Stimulated activated CD4-positive, alpha-beta T cell treated with anti-CD3 and anti-CD28 coated beads, Interleukin-4, amount 100 ng/mL, for 4 hours (primary cell): ENCODE measurements at places on chromosomes 12 and 14.

GRCh38 chr14:86989285-86989684, 1003.7 kb downstream of the GALC start:
- no peak for DNase-seq

GRCh38 chr14:51929910-51930682, 59.2 kb upstream of the RTRAF start:
- DNase-seq = no peak

- no peak for DNase-seq
Observed at GRCh38 chr12:28460420-28461130, 270.3 kb downstream of the CCDC91 start.

DNA sequence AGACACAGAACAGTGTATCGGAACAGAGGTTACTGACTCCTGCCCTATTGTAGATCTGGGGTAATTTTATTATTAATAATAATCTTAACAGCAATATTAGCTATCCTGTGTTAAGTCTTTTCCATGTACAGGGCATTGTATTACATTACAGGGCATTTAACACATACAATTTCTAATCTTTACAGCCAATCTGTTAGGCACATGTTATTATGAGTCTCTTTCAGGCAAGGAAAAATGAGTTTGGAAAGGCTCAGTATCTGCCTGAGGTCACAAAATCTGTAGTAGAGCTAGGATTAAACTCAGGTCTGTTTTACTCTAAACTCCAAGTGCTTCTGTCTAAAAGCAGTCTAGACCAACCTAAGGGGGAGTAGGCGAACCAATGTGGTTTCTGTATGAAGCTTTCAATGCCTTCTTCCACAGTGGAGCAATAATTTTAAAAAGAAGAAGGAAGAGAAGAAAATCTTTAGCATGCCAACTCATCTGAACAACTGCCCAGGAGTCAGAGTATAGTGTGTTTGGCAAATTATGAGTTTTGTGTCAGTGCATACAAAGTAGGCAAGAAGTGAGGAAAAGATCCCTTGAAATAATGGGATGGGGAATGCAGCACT, 192.6 kb downstream of the CHST11 start:
- DNase-seq = no peak

DNA sequence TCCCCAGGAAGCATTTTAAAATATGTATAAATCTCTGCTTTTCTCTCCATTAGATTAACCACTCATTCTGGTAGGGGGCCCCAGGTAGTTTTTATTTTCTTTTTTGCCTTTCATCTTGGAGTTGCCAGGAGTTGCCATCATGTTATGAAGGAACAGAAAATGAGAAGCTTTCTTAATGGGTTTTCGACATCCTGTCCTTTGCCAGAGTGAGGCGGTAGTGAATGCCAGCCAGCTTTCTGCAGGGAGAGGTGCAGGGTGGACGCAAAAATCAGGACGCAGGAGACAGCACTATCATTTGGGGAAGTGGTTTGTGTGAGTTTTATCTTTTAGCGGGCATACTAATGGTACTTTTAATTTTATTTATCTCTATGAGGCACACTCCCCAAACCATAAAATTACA, 1.7 kb downstream of the RASSF8 start:
- DNase-seq = no peak

DNA sequence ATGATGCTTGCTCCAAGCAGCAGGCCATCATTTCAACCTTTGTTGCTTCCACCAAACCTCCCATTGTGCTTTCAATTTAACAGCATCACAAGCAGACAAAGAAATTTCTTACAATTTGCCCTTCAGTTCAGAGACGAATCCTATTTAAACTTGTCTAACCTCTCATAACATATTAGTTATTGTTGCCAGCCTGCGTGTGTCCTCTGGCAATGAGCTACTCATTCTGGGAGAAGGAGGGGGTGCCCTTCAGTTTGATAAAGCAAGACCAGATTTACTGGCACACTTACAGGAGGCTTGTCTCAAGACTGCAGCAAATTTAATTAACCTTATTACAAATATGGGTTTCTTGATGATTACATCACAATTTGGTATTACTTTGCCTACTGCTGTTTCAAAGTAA, 203.6 kb upstream of the SOX5 start:
- DNase-seq = no peak

- no peak for DNase-seq
Observed at GRCh38 chr14:101220921-101221510, 317.5 kb upstream of the RTL1 start.

GRCh38 chr12:467591-467990, 7.9 kb downstream of the B4GALNT3 start:
- DNase-seq = no peak

- peak; percentile 88 for DNase-seq
Observed at GRCh38 chr14:70907176-70907995, at the start of gene PCNX1. Gene PCNX1, plus strand, starts transcription at chr14:70907459. Its CDS starts 392 bp downstream, at chr14:70907851.

DNA sequence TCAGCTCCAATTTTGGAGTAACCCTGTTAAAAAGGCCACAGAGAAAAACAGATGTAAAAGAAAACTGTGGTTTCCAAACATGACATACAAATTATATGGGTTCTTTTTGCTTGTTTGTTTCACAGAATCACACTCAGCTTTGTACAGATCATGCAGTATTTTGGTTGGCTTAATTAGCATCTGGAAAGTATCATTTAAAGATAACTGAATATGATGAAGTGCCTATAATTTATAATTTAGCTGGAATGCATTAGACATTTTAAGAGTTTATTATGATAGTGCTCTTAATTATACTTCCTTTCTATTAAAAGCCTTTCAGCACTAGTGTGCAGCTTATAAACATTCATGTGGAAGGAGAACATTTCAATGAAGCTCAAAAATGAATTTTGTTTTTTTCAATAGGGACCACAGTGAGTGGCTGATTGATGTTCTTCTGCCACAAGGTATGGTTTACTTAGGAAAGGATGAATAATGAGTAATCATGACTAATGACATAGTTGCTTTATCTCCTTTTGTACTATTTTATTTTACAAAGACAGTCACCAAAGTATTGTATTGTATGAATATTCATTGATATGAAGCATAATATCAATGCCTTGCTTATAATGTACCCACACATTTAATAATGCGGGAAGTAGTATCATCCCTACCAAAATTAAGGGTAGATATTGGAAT, 98.3 kb downstream of the UNC79 start:
- no peak for DNase-seq

DNA sequence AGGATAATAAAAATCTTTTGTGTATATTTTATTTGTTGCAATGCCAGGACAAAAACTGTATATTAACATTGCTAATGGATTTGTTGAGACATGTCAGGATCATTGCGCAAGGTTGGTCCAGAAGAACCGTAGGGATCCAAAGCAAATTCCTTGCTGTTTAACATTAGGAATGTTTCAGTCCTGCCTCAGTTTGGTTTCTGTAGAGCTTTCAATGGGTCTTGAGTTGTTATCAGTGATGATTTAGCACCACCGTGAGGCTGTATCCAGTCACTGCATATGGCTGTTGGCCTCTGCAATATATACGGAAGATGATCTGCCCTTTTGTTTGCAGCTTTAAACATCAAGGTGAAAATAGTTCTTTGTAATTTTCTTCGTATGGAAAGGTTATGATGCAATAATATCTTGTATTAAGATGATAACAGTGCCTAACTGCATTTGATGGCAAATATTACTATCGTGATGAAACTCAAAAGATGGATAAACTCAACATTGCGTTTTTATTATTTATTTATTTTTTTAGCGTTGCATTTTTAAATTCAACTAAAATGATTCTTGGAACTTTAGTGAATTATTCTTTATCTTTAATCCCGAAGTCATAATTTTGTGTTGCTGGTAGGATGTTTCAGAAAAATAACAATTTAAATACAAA, 231.2 kb downstream of the AKAP6 start:
- DNase-seq = no peak

- no peak for DNase-seq
Observed at GRCh38 chr12:44063671-44064070, 227.8 kb downstream of the TMEM117 start.

- no peak for DNase-seq
Observed at GRCh38 chr12:108613548-108613947, 15.7 kb upstream of the TMEM119 start.

DNA sequence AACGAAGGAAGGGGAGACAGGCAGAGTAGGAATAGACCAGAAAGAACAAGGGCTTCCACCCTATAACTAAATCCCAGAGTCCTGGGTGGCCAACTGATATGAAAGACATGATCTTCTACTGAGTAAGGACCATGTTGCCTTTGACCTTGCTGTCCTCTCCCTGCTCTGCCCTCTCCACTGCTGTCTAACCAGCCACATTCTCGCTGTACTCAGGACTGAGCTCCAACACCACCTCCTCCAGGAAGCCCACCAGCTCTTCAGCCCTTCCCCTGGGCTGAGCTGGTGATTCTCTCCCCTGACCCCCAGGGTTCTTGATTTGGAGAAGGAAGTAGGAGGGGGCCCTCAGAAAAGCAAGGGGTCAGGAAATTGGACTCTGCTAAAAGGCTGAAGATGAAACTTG, 159.2 kb downstream of the DICER1 start:
- DNase-seq = no peak

- DNase-seq = no peak
Observed at GRCh38 chr12:130335517-130336392, 1.9 kb upstream of the PIWIL1 start.

- DNase-seq = no peak
Observed at GRCh38 chr14:90276646-90277367, 20.5 kb downstream of the PSMC1 start.

DNA sequence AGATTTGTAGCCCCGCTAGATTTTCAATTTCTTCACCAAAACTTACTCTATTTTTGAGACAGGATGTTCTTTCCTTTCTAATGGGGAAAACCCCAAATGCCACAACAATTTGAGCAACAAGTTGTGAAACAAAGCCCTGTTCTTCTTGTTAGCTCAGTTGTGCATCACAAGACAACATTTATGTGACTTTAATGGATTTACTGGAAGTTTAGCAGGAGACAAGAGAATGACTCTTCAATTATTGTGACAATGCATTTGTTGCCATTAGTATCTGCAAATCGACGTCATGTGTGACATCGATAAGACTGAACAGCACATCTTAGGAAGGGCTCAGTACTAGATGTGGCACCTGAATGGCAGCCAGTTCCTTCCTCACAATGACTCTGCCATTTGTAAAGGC, 1028.9 kb upstream of the TMEM132C start:
- no peak for DNase-seq

DNA sequence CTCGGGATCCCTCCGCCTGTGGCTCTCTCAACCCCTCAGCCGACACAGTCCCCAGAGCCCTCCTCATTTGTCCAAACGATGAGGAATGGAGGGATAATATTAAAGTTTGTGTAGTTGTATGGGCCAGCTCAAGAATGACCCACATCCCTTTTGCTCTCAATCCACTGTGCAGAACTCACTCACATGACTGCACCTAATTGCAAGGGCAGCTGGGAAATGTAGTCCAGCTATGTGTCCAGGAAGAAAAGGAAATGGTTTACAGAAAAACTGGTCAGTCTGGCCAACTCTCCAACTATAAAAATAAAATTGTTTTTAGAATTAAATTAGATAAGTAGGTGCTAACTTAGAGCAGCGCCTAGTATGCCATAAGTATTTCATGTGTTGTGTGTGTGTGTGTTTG, 66.6 kb downstream of the GALNT8 start:
- DNase-seq = no peak

GRCh38 chr12:54173906-54174471, 14.8 kb downstream of the SMUG1 start:
- DNase-seq = no peak

- DNase-seq = no peak
Observed at GRCh38 chr12:123801573-123802178, 39.6 kb downstream of the DNAH10 start.

DNA sequence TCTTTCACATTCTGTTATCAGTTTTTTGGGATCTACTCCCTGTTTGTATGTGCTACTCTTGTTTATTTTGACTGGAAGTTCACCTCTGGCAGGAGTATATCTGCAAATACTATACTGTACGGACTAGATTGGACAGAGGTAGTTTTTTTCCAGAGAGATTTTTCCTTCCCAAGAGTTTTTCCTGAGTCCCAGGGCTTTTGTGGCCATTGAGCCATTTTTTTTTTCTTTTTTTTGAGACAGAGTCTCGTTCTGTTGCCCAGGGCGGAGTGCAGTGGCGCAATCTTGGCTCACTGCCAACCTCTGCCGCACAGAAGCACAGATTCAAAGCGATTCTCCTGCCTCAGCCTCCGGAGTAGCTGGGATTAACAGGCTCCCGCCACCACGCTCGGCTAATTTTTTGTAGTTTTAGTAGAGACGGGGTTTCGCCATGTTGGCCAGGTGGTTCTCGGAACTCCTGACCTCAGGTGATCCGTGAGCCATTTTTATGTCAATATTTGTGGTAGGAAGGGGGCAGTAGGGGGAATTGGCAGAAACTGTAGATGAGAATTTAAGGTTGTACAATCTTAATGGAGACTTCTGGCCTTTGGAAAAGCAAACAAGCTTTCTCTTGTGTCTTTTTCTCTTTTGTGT, 19.4 kb downstream of the KTN1 start:
- no peak for DNase-seq

DNA sequence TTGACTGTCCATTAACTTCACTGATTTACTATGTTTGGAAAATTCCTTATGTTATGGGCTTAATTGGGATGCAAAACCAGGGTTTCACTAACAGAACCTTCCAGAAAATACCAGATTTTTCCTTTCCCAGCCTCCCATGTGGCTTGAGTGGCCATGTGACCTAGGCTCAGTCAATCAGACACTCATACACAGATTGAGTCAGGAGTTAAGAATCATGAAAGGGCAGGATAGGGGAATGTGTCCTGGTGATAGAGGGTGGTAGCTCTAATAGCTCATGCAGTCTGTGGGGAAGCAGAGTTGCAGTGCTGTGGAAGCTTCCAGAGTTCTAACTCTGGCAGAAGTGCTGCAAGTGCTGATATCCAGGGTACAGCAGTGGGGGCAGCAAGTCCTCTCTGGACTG, 134.1 kb upstream of the IFNG-AS1 start:
- DNase-seq = no peak

- DNase-seq = no peak
Observed at GRCh38 chr12:9906873-9907272, 25.3 kb downstream of the CLEC2A start.

- no peak for DNase-seq
Observed at GRCh38 chr12:91361864-91362263, 179.2 kb upstream of the DCN start.

GRCh38 chr12:80504389-80505163, 60.5 kb downstream of the PTPRQ start:
- DNase-seq = no peak

DNA sequence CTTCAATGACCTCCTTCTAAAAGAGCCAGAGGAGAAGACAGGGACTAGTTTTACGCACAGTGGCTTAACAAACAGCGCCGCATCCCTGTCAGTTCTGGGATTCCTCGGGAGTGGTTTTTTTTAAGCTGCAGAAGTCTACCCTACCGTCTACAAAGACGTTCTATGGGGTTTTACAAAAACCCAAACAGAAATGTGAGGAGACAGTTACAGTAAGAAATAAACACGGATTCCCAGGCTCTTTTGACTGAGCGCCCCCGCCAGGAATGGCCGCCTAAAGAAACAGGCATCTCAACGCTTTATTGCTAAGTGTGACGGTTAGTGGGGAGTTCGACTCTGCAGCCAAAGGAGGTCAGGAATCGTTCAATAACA, 484 bp downstream of the ALKBH1 start:
- DNase-seq = peak; percentile 2

GRCh38 chr14:70807898-70808415, 1.4 kb downstream of the MAP3K9 start:
- DNase-seq = peak; percentile 31
